Stimulated activated CD4-positive, alpha-beta T cell treated with anti-CD3 and anti-CD28 coated beads, Interleukin-12 subunit alpha, Interleukin-12 subunit beta, amount 100 ng/mL, for 48 hours (primary cell): ENCODE measurements at places on chromosomes 4 and X.

- DNase-seq, result no peak
Observed at GRCh38 chr4:74218201-74218600, 60.3 kb downstream of the MTHFD2L start.

GRCh38 chrX:55210931-55211677 is 9.0 kb upstream of the PAGE5 start:
- DNase-seq, result no peak

- DNase-seq, result peak; percentile 60
Observed at GRCh38 chrX:154804957-154805695, at the start of gene MPP1. TSS of gene MPP1 (minus strand) at chrX:154805485. CDS start at chrX:154805373, 112 bp downstream.

GRCh38 chr4:8552024-8552423 is 28.2 kb upstream of the GPR78 start:
- no peak for DNase-seq

- no peak for DNase-seq
Observed at GRCh38 chr4:106116025-106116424, 200.0 kb downstream of the TBCK start.

GRCh38 chr4:12211636-12212035 is 782.9 kb upstream of the HS3ST1 start:
- no peak for DNase-seq

GRCh38 chr4:169369634-169370033 is 98.9 kb upstream of the SH3RF1 start:
- no peak for DNase-seq

- DNase-seq, result no peak
Observed at GRCh38 chrX:107445146-107445545, 4.3 kb upstream of the FRMPD3 start.

GRCh38 chrX:10979956-10980355 is 131.2 kb upstream of the HCCS start:
- DNase-seq, result no peak

DNA sequence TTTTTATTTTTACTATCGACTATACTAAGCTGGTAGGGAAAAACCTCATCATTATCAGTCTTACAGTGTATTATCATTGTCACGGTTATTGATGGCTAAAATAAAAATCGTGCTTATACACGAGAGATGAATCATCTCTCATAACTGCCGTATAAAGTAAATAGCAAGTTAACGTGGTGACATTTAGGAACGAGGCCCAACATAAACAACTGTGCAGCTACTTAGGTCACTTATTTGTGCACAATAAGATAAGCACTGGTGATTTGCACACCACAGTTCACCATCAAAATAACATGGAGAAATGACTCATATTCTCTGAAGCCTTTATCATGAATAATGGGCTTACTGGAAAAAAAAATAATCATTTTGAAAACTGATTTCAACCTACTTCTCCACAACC is 482.0 kb upstream of the TENM3 start:
- DNase-seq, result no peak

DNA sequence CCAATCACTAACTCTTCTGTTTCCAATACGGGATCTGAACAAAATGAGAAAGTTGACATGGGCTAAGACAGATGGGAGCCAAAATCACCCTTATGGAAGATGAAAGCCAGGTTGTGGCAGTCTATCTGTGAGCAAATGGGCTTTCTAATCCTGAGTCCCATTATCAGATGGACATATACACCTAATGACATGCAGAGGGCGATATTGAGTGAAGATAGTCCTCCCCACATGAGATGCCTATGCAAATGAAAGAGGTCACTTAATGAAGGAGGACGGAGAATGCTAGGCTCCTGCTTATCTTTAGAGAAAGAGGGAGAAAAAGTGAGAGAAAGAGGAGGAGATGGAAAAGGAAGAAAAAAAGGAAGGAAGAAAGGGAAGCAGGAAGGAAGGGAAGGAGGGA is 547.5 kb downstream of the NLGN4X start:
- no peak for DNase-seq

GRCh38 chr4:64538219-64538618 is 129.0 kb upstream of the TECRL start:
- no peak for DNase-seq

DNA sequence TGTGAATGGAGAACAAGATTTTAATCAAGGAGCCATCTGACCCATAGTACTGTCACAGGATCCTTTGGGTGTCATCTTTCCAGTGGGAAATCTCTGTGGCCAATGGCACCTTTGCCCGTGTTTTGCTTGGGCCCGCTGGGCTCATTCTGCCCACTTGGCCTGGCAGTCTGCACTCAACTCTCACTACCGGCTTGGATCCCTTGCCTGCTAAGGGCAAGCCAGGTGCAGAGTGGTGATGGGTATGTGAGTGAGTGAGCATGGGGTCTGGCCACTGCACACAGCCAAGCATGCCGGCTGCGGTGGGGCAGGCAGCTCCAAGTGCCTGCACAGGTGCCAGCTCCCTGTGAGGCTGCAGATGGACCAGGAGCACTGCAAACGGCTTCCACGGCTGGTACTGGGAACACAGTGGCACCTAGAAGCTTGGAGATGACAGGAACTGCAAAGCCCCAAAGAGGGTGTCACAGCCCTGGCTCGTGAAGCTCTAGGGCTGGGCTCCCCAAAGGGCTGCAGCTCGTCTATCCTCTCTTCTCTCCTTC is 454.5 kb downstream of the TMA16 start:
- no peak for DNase-seq

DNA sequence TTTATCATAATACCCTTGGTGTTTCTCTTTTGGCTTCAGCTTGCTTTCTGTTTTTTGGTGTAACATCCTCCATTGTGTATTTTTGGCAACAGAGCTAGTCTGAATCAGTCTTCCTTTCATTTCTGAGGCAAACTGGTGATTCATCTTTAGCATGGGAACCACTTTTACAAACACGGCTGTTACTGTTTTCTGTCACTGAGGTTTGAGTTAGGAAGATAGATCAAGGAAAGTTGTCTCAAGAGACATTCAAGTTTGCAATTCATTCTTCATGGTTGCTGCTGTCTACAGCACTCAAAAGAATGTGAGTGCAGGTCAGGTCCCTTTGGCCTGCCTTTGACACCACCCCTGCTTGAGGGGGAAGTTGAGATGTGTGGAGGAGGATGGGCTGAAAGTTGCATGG is 36.3 kb downstream of the IL21 start:
- DNase-seq, result no peak

- DNase-seq, result peak; percentile 3
Observed at GRCh38 chr4:174120446-174121295, 162.8 kb downstream of the FBXO8 start.

DNA sequence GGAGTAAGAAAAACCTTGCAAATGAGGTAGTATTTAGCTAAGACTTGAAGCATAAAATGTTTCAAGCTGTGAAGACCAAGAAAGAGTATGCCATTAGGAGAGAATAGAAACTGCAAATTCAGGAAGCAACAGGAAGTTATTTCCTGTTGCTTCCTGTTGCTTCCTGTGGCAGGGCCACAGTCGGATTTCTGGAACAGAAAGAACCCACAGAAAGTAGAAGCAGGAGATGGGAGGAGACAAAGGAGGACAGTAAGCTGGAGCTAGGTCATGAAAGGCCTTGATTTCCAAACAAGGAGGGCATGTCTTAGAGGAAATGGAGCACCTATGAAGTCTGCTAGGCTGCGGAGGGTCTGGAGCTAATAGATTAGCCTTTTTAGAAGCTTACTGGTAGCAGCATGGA is 17.2 kb downstream of the ASB11 start:
- no peak for DNase-seq

- DNase-seq, result no peak
Observed at GRCh38 chr4:101141230-101141629, 206.1 kb downstream of the PPP3CA start.

DNA sequence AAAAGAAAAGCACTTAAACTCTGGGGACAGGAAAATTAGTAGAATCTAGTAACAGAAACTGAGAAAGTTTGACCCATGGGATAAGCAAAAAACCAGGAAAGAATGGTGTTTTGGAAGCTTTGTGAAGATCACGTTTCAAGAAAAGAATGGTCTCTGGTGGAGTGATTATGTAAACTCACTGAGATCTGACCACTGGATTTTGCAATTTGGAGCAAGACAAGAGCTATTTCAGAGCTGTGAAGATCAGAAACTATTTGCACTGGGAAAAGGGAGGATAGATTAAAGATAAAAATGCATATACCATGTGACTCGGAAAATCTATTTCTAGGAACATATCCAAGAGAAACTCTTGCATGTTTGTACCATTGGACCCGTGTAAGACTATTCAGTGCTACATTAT is 4.3 kb downstream of the TMPRSS11D start:
- DNase-seq, result no peak

- DNase-seq, result no peak
Observed at GRCh38 chr4:11505221-11505971, 76.7 kb upstream of the HS3ST1 start.

DNA sequence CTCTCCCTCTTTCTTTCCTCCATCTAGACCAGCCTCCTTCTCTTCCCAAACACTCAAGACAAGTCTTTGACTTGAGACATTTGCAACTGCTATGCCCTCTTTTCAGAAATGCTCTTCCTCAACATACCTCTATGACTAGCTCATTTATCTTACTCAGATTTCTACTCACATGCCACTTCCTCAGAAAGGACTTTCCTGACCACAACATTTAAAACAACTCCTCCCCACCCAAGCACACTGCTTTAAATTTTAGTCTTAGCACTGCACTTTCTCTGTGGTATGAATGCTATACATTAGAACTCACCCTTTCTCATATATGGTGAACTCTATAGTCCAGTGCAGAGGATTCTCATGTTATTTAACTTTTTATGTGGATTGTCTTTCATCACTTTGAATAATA is 28.4 kb upstream of the SULT1E1 start:
- DNase-seq, result no peak
